SJSA1 (cell line): ENCODE measurements at places on chromosomes 5 and 9.

DNA sequence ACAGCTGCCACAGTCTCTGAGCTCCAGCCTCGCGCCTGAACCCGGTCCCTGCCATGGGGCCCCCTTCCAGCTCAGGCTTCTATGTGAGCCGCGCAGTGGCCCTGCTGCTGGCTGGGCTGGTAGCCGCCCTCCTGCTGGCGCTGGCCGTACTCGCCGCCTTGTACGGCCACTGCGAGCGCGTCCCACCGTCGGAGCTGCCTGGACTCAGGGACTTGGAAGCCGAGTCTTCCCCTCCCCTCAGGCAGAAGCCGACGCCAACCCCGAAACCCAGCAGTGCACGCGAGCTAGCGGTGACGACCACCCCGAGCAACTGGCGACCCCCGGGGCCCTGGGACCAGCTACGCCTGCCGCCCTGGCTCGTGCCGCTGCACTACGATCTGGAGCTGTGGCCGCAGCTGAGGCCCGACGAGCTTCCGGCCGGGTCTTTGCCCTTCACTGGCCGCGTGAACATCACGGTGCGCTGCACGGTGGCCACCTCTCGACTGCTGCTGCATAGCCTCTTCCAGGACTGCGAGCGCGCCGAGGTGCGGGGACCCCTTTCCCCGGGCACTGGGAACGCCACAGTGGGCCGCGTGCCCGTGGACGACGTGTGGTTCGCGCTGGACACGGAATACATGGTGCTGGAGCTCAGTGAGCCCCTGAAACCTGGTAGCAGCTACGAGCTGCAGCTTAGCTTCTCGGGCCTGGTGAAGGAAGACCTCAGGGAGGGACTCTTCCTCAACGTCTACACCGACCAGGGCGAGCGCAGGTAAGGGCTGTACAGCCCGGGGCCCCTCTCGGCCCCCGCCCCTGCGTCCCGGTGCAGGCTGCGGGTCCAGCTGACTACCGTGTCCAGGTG lies 509 bp downstream of the LVRN start:
- H3K4me1 ChIP-seq = no peaks in the 10 kb centered on the region
- no peak overlapping the region for H3K27ac ChIP-seq
- H3K4me3 ChIP-seq = no peak overlapping the region
- no peaks in the 10 kb centered on the region for H3K36me3 ChIP-seq
- H3K27me3 ChIP-seq = no peaks in the 10 kb centered on the region

GRCh38 chr5:88724201-88724600 lies 158.8 kb downstream of the MEF2C start:
- no peak overlapping the region for H3K4me3 ChIP-seq
- no peak for DNase-seq
- H3K4me1 ChIP-seq = no peaks in the 10 kb centered on the region

DNA sequence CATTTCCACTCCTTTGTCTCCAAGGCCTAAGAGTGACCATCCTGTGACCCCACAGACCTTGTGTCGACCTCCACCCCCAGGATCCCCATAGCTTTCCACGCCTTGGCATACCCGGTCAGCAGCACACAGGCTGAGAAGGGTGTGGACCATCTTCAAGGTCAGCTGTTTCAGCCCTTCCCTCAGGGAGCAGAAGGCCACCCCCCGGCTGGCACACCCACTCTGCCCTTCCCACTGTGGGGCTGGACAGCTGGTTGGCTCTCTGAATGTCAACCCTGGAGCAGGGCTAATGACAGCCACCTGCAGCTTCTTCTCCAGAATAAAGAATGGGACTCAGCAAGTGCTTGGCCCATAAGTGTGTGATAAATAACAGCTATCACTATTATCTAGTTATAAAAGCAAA lies 93.1 kb downstream of the OLFM1 start:
- no peak overlapping the region for H3K4me3 ChIP-seq
- H3K27ac ChIP-seq = no peak overlapping the region
- no peaks in the 10 kb centered on the region for H3K36me3 ChIP-seq
- no peaks in the 10 kb centered on the region for H3K4me1 ChIP-seq

DNA sequence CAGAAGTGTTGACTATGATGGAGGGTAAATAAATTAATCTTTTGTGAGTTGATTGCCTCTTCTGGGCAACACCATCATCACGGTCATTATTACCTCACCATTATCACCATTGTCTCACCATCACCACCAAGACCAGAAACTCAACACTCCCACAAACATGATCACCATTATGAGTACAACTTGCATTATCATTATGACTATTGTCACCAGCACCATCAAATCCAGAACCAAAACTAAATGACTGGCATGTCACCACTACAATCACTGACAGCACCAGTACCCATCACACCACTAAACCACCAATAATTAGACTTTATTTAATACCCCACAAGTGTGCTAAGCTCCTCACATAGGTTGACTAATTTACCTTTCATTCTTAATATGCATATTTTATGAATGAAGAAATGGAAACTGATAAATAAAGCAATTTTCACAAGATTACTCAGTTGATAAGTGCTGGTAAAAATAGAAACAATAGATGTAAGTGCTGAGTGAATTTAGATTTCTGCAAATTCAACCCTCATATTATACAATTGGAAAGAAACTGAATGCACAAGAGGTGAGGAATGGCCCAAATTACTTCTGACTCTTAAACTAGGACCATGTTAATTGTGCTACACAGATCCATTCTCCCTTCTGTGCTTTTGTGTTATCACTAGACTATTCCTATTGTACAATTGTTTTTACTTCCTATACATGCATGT lies 517.8 kb upstream of the PAPPA start:
- peaks cover 5% of the 10 kb centered on the region for H3K4me1 ChIP-seq
- H3K27ac ChIP-seq = no peak overlapping the region
- no peak for DNase-seq

GRCh38 chr9:123741214-123741613 lies 188.7 kb downstream of the DENND1A start:
- H3K36me3 ChIP-seq = no peaks in the 10 kb centered on the region
- H3K27me3 ChIP-seq = no peaks in the 10 kb centered on the region
- no peak overlapping the region for H3K4me3 ChIP-seq
- no peak for DNase-seq

DNA sequence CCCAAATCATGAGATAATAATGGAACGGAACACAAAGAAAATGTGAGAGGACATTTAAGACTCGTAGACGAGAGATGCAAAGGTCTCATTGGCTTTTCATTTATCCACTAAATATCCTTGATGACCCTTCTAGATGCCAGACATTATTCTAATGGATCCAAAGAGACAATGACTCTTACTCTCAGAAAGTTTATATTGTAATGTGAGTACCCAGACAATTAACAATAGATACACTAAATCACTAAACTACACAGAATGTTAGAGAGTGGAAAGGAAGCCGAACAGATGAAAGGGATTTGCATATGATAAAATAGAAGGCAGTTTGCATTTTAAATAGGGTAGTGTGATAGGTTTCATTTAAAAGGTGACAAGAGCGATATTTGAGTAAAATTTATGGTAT lies 973.3 kb downstream of the TAF11L14 start:
- no peaks in the 10 kb centered on the region for H3K27me3 ChIP-seq
- no peak for DNase-seq
- no peaks in the 10 kb centered on the region for H3K36me3 ChIP-seq
- H3K4me3 ChIP-seq = no peak overlapping the region
